Upper lobe of right lung (tissue), 1 donor: ENCODE measurements at places on chromosomes 16 and 17. TPM values are rescaled to one million over a fixed set of nuclear protein-coding genes. Genes with fewer than 3 reads are reported as not detected.

CFAP119 gene
- 5.5 TPM for total RNA-seq

- DNase-seq = peak; percentile 76
Observed at GRCh38 chr17:66727634-66728570, 107.0 kb upstream of the CACNG5 start.

DNA sequence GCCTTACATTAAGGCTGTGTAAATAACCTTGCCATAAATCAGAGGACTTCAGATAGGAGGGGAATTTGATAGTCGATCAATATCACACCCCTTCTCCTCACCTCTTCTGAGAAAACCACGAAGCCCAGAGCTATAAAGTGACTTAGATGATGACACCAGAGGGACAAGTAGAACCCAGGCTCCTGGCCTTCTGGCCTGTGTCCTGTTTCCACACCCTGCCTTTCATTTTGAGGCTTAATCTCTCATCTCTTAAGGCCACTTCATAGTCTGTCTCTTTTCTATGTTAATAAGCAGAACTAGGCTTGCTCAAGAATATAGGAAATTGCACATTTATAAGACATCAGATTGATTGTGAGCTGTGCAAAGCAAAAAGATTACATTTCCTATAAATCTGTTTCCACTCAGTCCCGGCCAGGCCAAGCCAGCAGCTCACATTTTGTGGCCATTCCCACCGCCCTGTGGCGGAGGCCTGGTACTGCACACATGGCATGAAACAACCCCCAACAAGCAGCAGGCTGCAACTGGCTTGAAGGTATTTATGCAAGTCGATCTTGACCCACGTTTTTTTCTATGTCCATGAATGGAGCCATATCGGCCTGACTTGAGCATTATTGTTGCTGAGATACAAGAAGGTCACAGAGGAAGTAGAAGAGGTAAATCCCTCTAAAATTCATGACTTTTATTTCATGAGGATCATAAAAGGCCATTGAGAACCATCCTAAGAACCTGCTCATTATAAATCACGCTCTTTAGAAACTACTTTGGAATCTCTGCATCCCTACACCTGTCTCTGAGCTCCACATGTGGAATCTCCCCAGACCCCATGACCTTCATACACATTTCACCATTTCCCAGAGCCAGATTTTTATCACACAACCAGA is 93.7 kb downstream of the PMP22 start:
- peak; percentile 80 for DNase-seq

DNA sequence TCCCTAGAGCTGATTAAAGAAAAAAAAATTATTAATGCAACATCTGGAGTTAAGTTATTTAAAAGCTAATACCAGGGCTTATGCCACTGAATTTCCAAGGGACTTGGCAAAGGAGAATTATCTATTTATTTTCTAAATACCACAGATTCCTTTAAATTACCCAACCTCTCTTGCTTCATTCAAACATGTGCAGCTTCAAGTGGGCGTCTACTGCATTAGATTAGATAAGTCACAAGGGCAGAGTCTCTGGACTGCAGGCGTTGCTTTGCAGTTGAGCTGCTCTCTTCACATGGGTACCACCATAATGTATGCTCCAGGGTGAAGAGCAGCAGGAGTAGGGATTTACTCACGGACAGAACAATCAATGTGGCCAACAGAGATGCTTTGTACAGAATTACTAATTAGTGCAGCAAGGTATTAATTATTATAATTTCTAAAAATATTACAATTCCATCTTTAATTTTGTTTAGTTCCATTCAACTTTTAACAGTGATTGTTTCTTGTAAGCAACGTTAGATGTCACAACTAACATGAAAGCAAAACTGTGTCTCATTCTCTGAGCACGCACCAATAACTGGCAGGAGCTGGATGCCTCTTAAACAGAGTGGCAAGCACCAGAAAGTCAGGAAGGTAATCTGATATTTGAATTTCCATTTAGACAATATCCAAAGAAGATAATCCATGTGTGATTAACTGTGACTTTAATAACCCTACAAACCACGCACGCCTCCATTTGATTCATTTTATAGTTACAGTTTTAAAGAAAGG is 214.2 kb downstream of the STX8 start:
- DNase-seq = no peak

B4GALNT2 gene
- total RNA-seq = 0.23 TPM

DNA sequence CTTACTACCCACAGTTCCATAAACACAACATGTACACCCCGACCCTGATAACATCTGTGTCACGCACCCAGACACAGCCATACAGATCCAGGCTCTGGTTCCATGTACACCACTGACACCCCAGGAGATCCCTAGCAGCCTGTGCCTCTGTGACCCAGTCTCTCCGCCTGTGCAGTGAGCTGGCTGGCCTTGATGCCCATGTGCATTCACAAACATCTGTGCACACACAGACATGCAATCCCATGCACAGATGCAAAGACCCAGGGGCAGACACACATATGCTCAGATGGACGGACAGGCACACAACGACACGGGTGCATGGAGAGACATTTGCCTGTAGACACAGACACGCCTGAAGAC is 4.1 kb downstream of the CCDC102A start:
- DNase-seq = peak; percentile 40

C16orf96 gene
- total RNA-seq = 0.32 TPM

GPRC5C gene
- 48.6 TPM for total RNA-seq

DNA sequence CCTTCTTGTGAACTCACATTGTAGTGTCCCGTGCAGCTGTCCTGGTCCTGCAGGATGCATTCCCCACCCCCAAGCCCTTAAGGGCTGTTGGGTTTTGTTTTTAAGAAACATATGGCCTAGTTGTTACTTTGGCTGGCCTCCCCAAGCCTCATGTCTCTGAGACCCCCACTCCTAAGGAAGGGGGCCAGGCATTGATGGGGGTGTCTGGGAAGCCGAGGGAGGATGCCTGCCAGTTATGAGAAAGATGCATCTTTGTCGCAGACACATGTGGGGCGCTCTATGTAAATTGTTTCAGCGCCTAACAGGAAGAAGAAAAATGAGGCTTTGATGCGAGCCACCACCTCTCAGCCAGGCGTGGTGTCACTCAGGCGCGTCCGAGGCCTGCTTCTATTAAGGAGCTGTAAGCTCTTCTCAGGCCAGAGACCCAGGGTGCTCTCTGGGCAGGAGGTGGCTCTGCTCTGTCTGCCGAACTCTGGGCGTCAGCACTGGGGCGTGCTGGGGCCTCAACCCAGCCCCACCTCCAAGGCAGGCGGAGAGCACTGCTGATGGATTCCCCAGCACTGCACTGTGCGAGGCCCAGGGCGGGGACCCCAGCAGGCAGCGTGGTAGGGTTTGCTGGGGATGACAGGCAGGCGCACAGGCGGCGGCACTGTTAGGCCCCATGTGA is 70.6 kb downstream of the SREBF1 start:
- DNase-seq = no peak

CCDC154 gene
- 4.1 TPM for total RNA-seq

DNA sequence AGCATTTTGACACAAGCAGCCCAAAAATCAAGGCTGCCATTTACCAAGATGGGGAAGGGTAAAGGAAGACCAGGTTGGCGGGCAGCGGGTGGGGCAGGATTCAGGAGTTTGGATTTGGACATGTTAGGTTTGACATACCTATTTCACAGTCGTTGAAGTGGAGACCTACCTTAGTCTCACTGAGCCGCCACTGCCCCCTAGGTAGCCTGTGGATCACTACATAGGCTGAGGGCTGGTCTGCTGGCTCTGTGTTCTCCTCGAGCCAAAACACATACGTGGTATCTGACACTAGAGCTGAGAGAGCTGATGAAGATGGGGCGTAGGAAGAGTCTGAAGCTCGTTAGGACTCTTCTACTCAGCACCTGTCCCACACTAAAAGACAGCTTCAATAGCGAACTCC is 115.1 kb downstream of the HIC1 start:
- DNase-seq = no peak

PMFBP1 gene
- 0.23 TPM for total RNA-seq

DNA sequence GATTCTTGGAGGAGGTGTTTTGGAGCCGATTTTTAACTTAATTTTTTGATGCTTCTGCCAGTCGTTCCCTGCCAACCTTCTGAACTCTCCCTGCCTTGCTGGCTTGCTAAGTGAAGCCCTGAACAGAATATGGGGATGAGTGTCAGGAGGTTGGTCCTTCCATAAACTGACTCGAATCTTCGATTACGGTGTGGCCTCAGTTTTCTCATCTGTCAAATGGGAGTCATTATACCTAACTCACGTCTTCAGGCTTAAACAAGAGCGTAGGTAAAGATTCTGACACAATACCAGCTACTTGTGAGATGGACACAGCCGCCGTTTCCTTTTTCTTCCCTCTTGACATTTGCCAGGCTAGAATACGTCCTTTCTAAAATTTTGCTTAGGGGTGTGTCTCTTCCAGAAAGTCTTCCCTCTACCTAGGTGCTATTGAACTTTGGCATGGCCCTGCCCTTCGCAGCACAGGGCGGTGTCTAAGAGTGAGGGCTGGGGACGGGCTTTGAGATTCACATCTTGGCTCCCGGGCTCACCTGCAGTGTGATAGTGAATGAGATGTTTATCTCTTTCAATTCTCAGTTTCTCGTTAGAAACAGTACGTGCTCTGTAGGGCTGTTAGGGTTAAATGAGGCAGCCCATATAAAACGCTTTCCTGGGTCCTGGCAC is 190.6 kb upstream of the SDK2 start:
- DNase-seq = no peak

RGS11 gene
- 7.8 TPM for total RNA-seq

GPR139 gene
- total RNA-seq = not detected

NPW gene
- not detected for total RNA-seq

GRCh38 chr16:25895380-25895779 is 203.6 kb downstream of the HS3ST4 start:
- DNase-seq = no peak

IRX6 gene
- total RNA-seq = 13.0 TPM

TMEM235 gene
- total RNA-seq = not detected

MYH8 gene
- total RNA-seq = not detected

LITAFD gene
- total RNA-seq = not detected

- DNase-seq = no peak
Observed at GRCh38 chr16:90084215-90084950, 7.3 kb upstream of the PRDM7 start.

DNA sequence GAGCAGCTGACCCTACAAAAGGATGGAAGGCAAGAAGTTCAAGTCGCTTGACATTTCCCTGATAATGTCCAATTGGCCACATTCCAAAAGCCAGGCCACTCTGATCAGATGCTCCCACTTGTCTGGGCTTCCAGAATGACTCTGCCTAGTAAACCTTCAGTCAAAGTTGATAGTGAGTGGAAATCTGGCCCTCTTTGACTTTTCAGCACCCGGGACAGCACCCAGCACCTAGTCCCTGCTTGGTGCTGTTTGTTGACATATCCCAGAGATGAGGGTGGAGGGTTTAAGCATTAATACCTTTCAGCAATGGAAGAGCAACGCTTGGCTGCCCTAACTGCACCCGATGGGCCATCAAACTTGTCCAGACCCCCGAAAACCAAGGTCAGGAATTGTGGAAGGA is 131.3 kb downstream of the AIPL1 start:
- DNase-seq = no peak

DNA sequence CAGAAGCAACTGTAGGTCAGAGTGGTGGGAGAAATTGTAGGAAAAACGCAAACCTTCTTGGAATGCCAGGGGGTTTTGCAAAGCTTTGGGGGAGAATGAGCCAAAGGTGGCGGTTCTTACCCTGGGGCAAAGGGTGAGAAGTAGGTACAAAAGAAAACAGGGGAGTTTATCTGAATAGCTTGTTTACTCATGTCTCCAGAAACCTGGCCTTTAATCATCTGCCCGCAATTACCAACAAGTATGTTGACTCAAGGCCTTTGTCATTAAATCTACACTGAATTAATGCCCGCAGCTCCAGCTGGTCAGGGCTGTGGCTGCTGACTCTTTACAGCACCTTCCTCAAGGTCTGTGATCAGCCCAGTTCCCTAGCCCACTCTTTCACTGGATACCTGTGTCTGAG is 320.1 kb downstream of the CBLN1 start:
- no peak for DNase-seq

DNA sequence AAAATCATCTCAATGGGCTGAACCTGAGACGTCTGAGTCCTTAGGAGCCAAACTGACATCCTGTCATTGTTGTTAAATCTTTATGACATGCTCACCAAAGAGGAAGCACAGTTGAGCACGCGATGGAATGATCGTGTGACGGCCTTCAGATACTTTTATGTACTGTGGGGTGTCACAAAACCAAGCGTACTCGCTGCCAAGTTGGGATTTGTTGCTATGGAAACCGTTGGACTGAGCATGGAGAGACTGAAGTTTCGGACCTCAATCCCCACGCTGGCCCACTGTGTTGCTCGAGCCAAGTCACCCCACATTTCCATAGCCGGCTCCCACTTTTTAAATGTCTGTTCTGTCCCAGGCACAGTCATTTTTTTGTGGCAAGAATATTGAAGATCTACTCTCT is 222.8 kb upstream of the SDK2 start:
- DNase-seq = no peak

- no peak for DNase-seq
Observed at GRCh38 chr17:40605306-40605705, 40.0 kb upstream of the CCR7 start.

ARHGAP23 gene
- 85.1 TPM for total RNA-seq

CORO1A gene
- 70.0 TPM for total RNA-seq

NME4 gene
- total RNA-seq = 45.6 TPM

- DNase-seq = peak; percentile 57
Observed at GRCh38 chr17:8012996-8013640, 10.7 kb downstream of the GUCY2D start.

SLFN13 gene
- 25.7 TPM for total RNA-seq

DNA sequence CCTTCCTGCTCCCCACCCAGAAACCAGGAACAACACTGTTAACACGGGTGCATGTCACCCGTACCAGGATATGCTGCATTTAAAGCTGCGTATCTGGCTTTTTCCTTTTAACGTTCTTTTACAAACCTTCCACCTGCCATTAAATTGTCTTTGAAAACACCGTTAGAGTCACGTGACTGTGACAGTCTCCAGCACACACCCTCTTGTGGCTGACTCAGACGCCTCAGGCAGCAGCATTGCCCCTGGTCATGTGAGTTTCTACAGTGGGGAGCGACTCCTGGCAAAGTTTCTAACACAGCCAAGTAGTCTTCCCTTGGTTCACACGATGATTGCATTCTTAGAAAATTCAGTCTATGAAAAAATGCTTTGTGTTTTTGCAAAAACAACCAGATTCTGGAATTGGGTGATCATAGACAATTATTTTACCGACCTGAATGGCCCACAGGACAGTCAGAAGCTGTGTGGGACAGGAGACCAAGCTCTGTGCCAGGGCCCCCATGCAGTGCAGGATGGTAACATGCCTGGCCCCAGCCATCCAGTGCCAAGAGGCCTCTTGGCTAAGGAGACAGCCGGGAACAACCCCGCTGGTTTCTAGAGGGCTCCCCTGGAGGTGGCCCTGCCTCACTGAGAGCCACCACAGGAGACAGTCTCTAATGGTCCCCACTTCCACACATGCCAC is 199.1 kb downstream of the KATNIP start:
- no peak for DNase-seq

HSD17B1 gene
- total RNA-seq = 1.4 TPM

GRCh38 chr17:8630227-8630801 is at the start of gene MYH10:
Gene MYH10, minus strand, starts transcription at chr17:8630725. Its CDS starts 7,479 bp downstream, at chr17:8623246.
- no peak for DNase-seq

DNA sequence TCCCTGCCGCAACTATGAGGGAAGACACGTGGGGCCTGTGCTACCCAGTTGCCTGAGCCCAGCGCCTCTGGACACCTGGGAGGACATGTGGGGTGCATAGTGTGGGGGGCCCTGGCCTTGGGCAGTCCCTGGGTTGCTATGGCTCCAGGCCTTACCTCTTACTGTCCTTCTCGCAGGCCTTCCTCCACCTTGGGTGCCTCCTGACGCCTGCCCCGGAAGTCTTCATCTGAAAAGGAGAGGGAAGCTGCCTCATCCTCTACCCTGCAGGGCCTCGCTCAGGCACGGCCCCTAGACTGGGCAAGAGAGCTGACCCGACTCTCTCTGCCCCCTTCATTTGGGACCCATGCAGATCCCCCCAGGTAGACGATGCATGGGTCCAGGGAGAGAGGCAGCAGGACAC is 16.5 kb upstream of the MRPS23 start:
- DNase-seq = no peak
